ENCODE measurements at places on chromosomes 6 and 20. TPM values are rescaled to one million over a fixed set of nuclear protein-coding genes. Genes with fewer than 3 reads are reported as not detected.

C6orf58 gene
- polyA plus RNA-seq = 1.2 TPM

DNA sequence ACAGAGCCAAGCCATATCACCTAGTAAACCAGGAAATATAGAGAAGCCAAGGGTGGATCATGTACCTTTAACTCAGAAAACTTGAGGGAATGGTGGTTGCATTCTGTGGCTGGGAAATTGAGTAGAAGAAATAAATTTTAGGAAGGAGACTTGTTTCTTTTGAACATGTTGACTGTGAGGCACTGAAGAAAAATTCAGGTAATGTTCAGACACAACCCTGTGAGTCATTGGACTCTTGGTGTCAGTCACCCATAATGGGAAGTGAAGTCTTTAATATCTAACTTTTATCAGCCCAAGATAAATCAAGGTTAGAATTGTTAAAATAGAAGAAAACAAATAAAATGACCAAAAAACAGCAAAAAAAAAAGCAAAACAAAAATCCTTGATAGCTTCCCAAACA lies 98.8 kb upstream of the GRIK2 start:
- no peak for DNase-seq

DNA sequence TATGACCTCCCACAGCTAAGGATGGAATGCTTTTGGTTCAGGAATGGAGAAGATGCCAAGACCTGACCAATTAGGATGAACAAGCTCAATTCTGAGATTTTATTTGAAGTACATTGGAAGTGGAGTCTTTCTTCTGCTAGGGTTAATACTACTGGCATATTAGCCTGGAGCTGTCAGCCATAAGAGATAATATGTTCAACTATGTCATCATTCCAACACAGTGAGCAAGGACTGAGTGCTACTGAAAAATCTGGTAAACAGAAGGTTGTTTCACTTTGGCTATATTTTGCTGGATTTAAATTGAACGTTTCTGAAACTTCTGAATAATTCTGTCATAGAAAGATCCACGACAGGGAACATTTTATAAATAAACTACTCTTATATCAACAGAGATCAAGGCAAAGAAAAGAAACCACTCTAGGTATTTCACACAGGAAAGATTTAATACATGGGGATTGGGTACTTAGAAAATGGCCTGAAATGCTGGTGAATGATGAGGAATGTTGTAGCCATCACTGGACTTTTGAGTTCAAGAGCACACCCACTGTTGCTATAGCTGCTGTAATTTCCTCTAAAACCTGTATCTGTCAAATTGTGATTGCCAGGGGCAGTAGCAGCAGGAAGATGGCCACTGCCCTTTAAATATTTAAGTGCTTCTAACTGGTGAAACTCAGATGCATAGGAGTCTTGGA lies 200.5 kb downstream of the PLCB4 start:
- no peak for DNase-seq

- no peak for DNase-seq
Measured at GRCh38 chr6:166305562-166306117, 2.6 kb downstream of the PRR18 start.

PTPRT gene
- 0.53 TPM for polyA plus RNA-seq

SMIM8 gene
- polyA plus RNA-seq = 25.2 TPM

GRCh38 chr20:22977047-22977785 lies 57.9 kb upstream of the SSTR4 start:
- DNase-seq = no peak

GRCh38 chr6:144066255-144066654 lies 29.1 kb downstream of the SF3B5 start:
- no peak for DNase-seq

DNA sequence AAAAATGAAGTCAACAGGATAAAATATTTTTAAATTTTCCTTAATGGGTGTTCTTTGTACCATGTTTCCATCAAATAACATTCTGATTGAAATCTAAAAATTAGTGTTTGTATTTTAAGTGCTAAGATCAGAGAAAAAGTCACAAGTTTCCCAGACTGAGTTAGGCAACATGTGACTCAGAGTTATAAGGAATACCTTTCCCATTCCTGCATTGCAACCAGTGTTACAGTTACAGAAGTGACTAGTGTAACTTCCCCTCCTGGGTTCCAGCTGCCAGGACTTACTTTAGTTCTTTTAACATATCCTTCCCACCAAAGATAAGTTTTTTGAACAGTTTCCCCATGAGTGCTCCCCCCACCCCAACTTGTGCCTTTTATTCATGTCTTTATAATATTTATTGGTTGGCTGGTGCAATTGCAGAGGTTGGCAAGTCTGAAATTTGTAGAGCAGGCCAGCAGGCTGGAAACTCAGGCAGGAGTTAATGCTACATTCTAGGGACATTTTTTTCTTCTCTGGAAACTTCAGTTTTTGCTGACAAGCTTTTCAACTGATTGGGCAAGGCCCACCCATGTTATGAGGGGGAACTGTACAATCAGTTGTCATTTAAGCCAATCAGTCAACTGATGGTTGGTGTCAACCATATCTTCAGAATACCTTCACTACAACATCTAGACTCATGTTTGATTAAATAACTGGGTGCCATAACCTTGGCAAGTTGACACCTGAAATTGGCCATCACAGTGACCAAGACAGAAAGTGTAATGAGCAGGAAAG lies 22.9 kb upstream of the ESR1 start:
- DNase-seq = no peak

TFAP2D gene
- not detected for polyA plus RNA-seq

MYL9 gene
- 179 TPM for polyA plus RNA-seq

- no peak for DNase-seq
Measured at GRCh38 chr6:156627524-156627923, 149.7 kb upstream of the ARID1B start.

SLC22A2 gene
- 14.3 TPM for polyA plus RNA-seq

DNA sequence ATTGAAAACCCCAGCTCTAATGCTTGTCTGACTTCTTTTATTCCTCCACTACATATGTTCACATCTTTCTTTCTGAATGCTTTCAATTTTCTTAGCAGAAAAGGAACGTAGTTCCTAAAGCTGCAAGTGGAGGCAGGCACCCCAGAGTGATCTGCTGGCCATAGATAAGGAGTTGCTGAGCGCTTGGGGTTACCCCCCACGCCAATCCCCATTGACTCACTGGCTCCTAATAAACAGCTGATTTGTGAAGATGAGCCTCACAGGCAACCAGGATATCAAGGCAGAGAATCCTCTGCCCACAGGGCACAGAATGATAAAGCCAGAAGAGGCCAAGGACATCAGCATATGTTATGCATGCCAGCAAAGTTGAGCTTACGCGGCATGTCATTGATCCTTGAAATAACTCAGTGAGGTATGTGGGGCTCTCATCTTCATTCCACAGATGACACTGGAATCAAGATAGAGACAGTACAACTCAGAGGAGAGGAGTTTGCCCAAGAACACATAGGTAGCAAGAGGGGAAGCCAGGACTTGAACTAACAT lies 129.1 kb upstream of the PTPRT start:
- no peak for DNase-seq

DNA sequence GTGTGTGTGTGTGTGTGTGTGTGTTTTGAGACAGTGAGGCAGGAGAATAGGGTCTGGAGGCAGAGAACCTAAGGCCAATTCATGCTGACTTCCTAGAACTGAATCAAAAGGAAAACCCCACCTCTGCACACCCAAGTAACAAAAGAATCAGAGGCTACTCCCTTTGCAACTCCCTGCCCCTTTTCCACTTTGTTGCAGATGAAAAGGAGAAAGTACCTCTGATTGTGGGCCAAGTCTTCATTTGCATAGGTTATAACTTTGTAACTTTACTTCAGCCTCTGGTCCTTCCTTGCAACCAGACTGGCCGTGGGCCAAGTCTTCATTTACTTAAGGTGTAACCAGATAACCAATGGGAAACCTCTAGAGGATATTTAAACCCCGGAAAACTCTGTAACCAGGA lies 168.8 kb downstream of the EYA2 start:
- no peak for DNase-seq

DNA sequence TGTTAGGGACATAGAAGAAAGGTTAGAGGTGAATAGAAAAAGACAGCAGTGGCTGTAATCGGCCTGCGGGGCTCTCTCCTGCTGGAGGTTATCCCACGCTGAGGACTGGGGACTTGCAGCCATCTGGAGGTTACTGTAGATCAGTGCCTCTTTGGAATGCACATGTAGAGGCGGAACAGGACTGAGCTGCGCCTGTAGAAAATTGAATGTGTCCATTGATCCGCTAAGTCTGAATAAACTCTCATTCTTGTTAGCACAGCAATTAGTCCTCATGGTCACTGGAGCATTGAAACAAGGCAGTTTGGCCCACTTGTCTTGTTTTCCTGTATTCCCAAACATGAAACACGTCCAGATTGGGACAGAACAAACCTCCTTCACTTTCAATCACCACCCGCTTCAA lies 46.3 kb upstream of the F13A1 start:
- DNase-seq = peak; percentile 35

DNA sequence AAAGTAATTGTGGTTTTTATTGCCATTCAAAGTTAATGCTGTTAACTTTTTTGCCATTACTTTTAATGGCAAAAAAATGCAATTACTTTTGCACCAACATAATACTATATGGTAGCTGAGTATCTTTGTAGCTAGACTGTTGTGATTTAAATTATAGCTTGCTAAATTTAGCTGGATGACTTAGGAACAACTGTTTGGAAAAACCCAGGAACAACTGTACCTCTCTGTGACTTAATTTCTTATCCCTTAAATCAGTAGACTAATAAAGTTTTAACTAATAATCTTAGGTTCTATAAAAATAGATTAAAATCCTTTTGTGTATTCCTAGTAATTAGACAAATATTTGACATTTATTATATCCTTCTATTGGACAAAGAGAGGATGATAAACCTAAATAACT lies 268.2 kb downstream of the TENT5A start:
- DNase-seq = no peak

GRCh38 chr20:31706607-31707257 lies 15.9 kb downstream of the BCL2L1 start:
- DNase-seq = no peak

GRCh38 chr20:34369265-34369664 lies 6.2 kb downstream of the ITCH start:
- no peak for DNase-seq

SLC22A23 gene
- 12.8 TPM for polyA plus RNA-seq

DNA sequence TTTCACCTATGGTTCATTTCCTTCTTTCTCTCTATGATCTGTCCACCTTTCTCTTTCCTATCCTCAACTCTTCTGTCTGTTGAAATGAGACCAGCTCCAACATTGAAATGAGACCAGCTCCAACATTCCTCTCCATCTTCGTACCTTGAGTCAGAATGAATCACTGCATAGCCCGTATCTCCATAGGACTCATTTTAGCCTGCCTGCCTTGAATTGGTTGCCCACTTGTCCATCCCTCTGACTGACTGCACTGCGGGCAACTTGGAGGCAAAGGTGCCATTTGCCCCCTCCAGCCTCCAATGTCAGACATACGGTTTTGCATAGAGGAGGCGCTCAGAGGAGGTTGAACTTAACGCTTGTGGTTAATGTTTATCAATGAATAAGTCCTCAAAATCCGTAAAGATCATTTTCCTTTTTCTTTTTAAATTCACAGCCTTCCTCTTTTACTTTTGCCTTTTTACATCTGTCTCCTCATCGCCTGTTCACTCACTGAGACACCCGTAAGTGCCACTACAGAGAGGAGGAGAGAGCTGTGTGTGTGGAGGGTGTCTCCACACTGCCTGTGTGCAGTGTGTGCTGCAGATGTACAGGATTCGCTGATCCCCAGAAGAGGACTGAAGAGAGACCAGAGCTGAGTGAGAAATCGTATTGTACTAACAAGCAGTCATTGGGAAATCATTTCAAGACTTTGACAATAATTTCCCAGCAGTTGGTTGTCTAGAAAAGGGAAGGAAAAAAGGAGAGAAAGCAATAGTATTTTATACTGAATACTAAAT lies 579.6 kb upstream of the MAP3K7 start:
- DNase-seq = no peak

MMUT gene
- polyA plus RNA-seq = 50.9 TPM

Measured in left kidney (tissue), 8 donors.